ENCODE measurements at places on chromosomes 13 and 19. TPM values are rescaled to one million over a fixed set of nuclear protein-coding genes. Genes with fewer than 3 reads are reported as not detected.

FCER2 gene
- not detected for total RNA-seq

LMTK3 gene
- total RNA-seq: 5.3 TPM

ZNF841 gene
- total RNA-seq: 2.2 TPM

CCDC70 gene
- not detected for total RNA-seq

WTIP gene
- total RNA-seq: 30.1 TPM

NCCRP1 gene
- 2.3 TPM for total RNA-seq

ZNF573 gene
- 1.8 TPM for total RNA-seq

PSG5 gene
- 0.63 TPM for total RNA-seq

SLC25A41 gene
- not detected for total RNA-seq

PCDH9 gene
- 6.0 TPM for total RNA-seq

ZNF208 gene
- total RNA-seq: not detected

MISP3 gene
- total RNA-seq: 2.3 TPM

CLIP3 gene
- 0.67 TPM for total RNA-seq

METTL21C gene
- total RNA-seq: not detected

BST2 gene
- total RNA-seq: 0.29 TPM

STOML3 gene
- not detected for total RNA-seq
